ENCODE measurements at places on chromosomes 7 and 10. TPM values are rescaled to one million over a fixed set of nuclear protein-coding genes. Genes with fewer than 3 reads are reported as not detected.

DNA sequence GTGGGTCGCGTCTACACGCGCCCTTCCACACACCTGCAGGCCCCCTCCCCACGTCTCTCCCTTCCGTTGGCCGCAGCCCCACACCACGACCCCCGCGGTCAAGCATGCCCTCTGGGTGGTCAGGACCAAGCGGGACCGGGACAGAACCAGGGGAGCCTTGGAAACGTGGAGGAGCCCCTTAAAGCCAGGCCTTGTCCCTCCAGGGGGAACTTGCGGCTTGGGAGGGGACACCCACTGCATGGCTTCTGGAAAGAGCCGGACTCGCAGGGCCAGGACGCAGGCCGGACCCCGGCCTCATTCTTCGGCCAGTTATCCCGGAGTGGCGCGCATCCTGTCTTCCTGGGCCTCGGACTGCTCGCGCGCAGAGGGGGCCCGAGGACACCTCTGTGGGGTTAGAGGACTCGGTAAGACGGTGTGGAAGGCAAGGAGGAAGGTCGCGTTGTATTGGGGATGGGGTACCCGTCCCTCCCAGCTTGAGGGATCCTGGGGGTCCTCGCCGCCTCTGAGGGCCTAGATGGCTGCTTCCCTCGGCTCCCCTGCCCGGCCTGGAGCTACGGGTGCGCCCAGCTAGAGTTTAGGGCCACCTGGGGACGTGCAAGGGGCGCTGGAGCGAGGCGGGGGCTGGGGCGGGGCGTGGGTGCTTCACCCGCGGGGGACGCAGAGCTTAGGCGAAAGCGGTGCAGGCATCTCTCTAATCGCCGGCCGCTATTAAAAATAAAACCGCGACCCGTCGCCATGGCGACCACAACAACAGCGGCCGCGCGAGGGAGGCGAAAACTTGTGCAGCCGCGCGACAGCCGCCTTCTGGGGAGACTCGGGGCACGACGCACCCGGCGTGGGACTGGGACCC lies 1.8 kb upstream of the PDGFA start:
- DNase-seq, result no peak

GRCh38 chr7:24896031-24896501 lies 83.9 kb downstream of the OSBPL3 start:
- no peak for DNase-seq

DNA sequence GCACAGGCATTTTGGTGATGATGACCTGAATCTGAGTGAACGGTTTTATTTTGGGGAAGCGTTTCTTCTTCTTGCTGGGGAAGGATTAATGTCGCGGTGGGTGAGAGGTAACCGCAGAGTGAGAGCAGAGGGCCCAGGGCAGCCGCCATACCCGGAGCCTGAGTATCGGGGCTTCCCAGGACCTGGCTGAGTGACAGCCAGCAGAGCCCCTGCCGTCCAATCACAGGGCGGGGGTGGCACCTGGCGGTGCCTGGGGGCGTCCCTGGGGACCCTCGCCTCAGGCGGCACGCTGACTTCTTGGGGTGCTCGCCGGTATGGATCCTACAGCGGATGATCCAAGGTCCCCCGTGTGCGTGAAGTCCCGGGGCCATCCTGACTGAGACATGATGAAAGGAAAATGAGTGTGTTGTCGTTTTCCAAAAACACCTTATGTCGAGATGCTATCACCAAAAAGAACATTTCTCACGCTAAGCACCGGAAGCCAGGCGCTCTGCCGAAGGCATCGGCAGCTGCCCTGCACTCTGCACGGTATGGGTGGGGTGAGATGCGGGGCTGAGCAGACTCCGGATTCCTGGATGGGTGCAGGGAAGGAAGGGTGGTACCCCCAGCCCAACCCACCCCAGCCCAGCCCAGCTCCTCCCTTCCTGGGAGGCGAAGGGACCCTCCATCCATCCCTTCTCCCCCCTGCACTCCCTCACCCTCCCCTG lies 227.9 kb upstream of the SHH start:
- DNase-seq, result no peak

DNA sequence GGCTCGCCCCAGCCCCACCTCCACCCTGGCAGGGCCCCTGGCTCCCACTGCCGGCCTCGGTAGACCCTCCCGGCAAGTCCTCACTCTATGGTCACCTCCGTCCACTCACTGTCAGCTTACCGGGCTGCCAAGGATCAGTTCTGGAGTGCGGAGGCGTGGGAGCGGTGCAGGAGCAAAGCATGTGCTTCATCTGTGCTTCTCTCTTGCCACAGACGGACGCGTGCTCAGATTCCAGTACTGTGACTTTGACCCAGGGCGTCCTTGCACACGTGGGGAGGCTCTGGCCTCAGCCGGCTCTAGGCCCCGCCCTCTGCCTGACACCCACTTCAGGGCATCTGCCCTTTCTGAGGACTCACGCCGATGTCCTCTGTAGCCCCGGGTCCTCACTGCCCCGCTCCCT lies 547.5 kb upstream of the FOXK1 start:
- DNase-seq, result no peak

GRCh38 chr7:33854178-33854577 lies 51.2 kb upstream of the BMPER start:
- DNase-seq, result peak; percentile 69

The GSTO2 gene
- not detected for total RNA-seq

The TRIM24 gene
- 12.4 TPM for total RNA-seq

GRCh38 chr10:45819552-45819951 lies 27.7 kb downstream of the AGAP4 start:
- DNase-seq, result no peak

- no peak for DNase-seq
These were observed 1244.8 kb upstream of the SORCS1 start for GRCh38 chr10:108409306-108409705.

The JCAD gene
- 5.2 TPM for total RNA-seq

- DNase-seq, result no peak
These were observed 34.6 kb downstream of the TRIM8 start for GRCh38 chr10:102678842-102679289.

DNA sequence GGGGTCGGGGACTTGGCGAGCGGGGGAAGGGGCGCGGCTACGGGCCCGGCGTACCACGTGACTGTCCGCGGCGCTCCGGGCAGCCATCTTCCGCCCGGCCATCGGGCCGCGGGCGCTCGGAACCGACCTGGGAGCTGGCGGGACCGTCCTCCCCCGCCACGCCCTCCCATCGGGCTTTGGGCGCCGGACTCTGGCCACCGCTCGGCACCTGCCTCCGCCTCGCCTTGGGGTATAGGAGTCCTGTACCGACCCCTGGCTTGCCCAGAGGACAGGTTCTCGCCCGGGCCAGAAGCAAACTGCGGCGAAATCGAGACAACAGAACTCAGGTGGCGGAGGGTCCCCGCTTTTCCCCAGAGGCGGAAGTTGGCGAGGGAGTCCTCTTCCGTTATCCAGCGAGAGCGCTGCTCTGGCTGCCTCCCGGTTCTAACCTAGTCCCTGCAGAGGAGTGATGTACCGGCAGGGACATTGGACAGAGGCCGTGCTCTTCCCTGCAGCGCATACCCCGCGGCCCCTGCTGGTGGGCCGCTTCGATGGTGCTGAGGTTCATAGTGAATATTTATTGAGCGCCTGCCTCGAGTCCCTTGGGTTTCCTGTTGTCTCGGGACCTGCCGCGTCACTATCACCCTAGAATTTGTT lies 1.2 kb upstream of the SGMS1 start:
- DNase-seq, result peak; percentile 49

- DNase-seq, result no peak
These were observed 70.3 kb upstream of the GSDME start for GRCh38 chr7:24827589-24827988.

DNA sequence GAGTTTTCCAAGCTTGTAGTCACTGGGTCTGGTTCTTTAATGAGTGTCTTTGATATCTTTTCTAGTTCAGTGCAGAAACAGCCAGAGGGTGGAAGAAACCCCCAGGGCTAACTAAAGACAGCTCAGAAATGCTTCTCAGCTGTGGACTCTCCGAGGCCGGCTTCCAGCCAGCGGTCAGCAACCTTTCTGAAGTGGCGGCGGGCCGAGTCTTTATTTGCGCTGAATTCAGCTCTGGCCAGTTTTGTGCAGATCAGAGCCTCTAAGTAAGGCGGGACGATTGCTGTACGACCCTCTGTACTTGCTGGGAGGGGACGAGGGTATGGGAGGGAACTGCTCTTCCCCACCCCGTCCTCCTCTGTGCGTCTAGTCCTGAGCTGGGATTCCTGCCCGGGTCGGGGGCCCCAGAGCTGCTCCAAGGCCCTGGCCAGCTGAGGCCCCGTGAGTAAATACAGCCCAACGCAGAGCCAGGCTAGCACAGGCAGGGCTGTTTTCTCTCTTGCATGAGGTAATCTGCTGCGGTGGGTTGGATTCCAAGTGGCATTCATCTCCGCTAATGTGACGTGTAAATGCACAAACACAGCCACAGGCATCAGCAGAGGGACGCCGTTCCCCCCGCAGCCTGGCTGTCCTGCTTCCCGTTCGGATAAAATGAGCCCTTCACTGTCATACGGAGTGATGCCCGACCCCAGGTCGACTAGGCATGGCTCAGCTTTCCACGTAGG lies 159.8 kb downstream of the PIP4K2A start:
- no peak for DNase-seq

The RNF148 gene
- 0.86 TPM for total RNA-seq

DNA sequence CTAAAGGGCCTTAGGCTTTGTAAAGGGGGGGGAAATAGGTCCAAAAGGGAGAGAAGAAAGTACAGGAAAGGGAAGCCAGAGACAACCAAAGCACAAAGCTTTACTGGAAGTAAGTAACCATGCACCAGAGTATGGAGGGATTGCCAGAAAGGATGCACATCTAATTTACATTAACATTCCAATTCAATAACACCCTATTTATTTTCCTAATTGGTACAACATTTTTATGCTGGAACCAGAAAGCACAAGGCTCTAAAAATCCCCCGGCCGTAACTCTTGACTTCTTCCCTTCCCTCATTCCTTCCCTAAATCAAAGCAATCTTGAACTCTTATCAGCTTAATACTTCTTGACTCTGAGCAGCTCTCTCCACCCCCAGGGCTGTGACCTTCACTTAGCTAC lies 400.0 kb upstream of the CELF2 start:
- no peak for DNase-seq

- no peak for DNase-seq
These were observed 71.4 kb downstream of the NEURL1 start for GRCh38 chr10:103564776-103565520.

The SFXN3 gene
- total RNA-seq, result 35.8 TPM

- peak; percentile 26 for DNase-seq
These were observed 54.5 kb downstream of the RAB18 start for GRCh38 chr10:27558612-27559020.

- peak; percentile 60 for DNase-seq
These were observed 3.1 kb upstream of the CUX1 start for GRCh38 chr7:101814081-101814990.

DNA sequence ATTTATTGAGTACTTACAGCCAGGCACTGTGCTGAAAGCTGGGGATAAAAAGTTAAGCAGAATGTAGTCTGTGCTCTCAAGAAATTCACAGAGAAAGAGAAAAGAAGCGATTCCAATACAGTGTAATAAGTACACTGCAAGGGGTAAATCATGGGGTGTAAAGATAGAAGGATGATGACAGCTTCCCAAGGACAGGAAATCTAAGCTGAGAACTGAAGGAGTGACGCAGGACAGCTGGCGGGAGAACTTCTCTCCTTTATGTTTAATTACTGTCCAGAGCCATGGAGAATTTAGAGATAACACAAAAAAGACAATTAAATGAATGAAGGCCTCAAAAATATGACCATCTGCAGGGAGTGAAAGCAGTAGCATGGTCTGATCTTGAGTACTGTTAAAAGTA lies 34.8 kb downstream of the C7orf33 start:
- DNase-seq, result no peak

The ARHGEF35 gene
- 0.43 TPM for total RNA-seq

DNA sequence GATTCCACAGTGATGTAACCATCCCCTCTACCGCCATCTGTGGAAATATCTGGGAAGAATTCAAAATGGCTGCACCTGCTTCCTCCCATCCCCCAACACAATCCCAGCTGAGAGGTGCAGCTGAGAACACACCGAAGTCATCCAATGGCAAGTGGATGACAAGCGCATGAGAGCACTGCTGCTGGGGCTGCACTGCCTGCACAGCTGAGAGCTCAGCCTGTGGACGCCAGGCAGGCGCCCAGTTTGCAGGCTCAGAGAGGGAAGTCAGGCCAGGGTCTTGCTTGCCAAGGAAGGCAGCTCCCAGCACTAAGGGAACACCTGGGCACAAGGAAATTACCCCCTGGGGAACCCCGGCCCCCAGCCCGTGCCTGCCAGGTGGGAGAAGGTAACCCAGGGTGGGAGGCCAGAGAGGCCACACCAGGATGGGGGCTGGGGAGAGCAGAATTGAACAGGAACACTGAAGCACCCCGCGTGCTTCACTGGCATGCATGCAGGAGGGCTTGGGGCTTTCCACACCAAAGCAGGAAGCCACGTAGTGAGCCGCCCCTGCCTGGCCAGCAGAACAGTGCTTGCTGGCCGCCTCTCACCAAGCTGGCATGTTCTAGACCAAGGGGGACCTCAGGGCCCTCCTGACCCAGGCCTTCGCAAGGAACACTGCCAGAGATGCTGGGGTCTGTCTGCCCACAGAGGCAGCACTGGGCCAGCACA lies 46.2 kb downstream of the FAM53B start:
- peak; percentile 14 for DNase-seq

The OR2A12 gene
- total RNA-seq, result not detected

DNA sequence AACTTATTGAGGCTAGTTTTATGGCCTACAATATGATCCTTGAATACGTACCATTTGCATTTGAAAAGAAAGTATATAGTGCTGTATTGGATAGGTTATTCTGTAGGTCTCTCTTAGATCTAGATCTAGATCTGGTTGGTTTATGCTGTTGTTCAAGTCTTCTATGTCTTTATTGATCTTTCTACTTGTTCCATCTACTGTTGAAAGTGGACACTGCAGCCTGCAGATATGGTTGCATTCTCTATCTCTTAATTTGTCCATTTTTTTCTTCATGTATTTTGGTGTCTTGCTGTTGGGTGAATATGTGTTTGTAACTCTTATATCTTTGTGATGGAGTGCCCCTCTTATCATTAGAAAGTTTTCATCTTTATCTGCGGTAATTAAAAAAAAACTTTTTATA lies 139.4 kb upstream of the PCDH15 start:
- DNase-seq, result no peak

The UCN3 gene
- not detected for total RNA-seq

- DNase-seq, result no peak
These were observed 55.9 kb downstream of the PDIA4 start for GRCh38 chr7:148972375-148972774.

- no peak for DNase-seq
These were observed 269.6 kb upstream of the LRGUK start for GRCh38 chr7:133857376-133858119.

DNA sequence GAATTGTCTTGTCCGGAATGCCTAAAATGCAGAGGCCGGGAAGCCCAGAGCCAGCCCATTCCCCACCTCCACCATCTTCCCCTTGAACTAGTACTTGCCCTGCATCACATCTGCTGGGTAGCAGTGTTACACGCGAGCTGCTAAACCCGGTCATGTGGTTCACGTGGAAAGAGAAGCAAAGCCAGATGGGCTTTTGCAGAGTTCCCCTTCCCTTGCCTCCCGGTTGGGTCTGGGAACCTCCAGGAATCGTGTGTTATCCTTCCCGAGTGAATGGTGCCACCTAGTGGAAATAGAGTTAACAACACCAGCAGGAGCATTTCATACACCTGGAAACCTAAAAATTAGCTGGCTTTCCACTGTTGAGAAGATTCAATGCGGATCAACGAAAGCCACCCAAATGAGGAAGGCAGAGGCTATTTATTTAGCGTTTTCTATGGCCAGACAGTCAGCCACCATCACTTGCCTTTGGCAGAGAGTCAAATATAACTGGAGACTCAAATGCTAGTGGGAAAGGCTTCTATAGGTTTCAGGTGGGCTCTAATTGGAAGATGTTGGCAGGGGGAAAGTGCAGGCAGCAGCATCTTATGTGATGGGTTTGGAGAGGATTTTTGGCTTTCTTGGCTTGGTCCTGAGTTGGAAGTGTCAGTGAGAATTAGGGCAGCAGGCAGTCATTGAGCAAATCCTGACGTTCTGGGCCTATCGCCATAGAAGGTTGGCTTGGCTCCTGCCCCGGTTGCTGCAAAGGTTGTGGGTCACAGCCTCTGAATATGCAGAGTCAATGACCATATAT lies 12.9 kb upstream of the DENND2A start:
- DNase-seq, result peak; percentile 82

All from H4 (cell line).